ENCODE measurements at places on chromosomes 1 and 21. TPM values are rescaled to one million over a fixed set of nuclear protein-coding genes. Genes with fewer than 3 reads are reported as not detected.

The NTMT2 gene
- total RNA-seq = not detected

The CACYBP gene
- total RNA-seq = 247 TPM

The VWA1 gene
- total RNA-seq = 25.1 TPM

The DUSP10 gene
- total RNA-seq = 2.1 TPM

The SUSD4 gene
- total RNA-seq = not detected

The PGLYRP3 gene
- total RNA-seq = not detected

The EXTL1 gene
- total RNA-seq = 0.28 TPM

DNA sequence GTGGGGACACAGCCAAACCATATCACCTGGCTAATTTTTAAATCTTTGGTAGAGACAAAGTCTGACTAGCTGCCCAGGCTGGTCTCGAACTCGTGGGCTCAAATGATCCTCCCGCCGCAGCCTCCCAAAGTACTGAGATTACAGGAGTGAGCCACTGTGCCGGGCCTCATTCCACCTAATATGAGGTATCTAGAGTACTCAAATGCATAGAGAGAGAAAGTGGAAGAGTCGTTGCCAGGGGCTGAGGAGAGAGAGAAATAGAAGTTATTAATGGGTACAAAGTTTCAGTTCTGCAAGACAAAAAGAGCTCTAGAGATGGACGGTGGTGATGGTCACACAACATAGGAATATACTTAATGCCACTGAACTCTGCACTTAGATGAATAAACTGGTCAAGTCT lies 119.6 kb downstream of the TOMM20 start:
- no peak for DNase-seq

DNA sequence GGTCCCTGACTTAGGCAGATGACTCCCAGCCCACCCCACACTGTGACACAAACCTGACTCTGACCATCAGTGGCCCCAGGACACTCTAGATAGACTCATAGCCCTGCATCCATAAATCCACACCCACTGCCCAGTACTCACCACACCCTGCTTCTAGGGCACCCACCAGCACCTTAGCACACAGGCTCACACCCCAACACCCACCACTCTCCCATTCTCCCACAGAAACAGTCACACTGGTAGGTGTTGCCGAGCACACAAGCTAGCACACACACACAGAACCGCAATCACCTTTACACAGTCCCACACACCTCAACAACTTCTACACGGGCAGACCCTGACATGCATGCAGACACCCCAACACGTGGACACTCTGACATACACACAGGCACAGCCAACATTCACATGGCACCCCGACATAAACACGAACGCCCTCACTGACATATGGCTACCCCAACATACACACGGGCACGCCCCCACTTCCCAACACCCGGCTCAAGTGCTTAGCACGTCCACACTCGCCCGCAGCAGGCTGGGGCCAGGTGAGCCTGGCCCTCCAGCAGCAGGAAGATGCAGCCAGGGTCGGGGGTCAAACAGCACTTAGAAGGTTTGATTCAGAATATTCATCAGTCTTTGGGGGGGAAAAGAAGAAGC lies 105.5 kb upstream of the TARDBP start:
- no peak for DNase-seq

GRCh38 chr1:4733446-4734177 lies 79.2 kb downstream of the AJAP1 start:
- no peak for DNase-seq

- DNase-seq = no peak
These were observed 30.2 kb upstream of the PHGDH start for GRCh38 chr1:119681560-119681959.

GRCh38 chr1:175514387-175514953 lies 228.9 kb downstream of the TNR start:
- no peak for DNase-seq

DNA sequence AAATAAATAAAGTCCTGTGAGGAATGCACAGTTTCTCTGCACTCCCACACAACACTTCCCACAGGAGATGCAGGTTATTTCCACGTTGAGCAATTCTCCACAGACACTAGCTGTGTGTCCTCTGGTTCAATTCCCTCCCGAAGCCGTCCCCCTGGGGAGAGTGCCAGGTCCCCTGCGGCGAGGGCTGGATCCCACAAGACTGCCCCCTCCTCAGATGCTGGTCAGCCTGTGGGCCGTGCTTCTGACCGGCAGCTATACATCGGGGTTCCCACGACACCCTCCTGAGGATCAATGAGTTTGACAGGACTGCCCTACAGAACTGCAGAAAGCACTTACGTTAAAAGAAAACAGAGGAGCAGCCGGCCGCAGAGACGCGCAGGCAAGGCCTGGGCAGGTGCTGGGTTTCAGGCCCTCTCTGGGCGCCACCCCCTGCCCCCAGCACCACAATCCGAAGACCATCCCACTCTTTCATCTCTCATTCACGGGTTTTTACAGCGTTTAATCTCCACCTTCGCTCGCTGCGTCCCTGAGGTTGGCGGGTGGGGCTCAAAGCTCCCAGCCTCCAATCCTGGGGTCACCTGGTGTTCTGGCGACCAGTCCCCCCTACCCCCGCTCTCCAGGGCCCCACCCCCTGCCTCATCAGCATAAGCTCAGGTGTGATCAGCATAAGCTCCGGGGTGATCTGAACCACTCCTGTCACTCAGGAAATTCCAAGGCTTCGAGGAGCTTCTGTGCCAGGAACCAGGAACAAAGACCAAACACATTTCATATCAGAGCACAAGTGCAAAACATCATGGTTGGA lies 9.3 kb downstream of the SLC35E2B start:
- DNase-seq = no peak

GRCh38 chr1:203797948-203798655 lies 2.7 kb downstream of the ZBED6 start:
- peak; percentile 9 for DNase-seq

- DNase-seq = no peak
These were observed 10.6 kb upstream of the RRP15 start for GRCh38 chr1:218274511-218274910.

GRCh38 chr1:18241891-18242290 lies 134.3 kb downstream of the IGSF21 start:
- DNase-seq = no peak

DNA sequence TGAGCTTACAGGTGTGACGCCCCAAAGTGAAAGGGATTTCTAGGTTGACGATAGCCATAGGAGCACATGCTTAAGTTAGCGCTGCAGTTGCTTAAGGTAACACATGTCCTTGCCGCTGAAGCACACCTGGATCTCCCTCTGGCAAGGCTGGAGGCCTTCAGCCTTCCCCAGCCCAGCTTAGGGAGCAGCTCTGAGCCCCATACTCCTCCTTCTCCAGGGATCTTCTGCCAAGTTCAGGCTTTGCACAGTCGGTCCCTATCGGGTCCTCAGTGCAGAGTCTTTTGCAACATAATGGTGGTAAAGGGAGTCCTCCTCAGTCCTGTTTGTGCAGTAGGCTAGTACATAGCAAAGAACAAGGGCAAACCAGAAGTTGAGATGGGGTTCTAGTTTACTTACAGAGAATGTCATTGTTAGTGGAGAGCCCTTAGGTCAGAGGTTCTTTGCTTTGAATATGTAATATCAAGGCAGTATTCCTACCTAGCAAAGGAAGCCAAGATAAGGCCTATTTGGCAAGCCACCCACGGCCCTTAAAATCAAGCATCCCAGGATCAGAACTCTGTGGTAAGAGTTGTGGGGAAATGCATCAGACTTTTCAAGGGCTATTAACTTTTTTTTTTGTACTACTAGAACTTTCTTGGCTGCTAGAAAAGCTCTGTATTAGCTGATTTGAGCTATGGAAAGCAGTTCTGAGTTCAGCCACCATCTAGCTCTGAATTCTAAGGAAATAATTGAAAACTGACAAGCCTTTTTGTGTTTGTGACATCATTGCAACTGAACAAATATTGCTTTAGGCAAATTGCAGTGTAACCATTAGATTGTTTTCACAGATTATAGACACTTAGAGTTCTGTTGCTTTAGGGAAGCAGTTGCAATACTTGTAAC lies 1.4 kb downstream of the EVA1C start:
- no peak for DNase-seq

DNA sequence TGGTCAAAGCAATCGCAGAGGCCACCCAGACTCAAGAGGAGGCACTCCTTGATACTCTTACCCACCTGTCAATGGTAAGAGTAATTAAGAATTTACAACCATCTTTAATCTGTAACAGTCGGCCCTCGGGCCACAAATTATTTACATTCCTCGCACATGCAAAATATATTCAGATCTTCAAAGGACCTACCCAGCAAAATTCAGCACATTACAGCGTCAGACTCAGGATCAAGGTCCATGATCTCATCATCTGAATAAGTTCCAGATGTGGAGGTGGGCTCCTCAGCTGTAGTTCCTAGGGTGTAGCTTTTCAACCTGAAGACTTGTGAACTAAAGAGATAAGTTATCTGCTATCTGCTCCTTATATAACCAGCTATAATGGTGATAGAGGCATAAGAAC lies 17.1 kb upstream of the RNF11 start:
- DNase-seq = no peak

GRCh38 chr1:60402816-60403215 lies 329.2 kb upstream of the C1orf87 start:
- DNase-seq = no peak

DNA sequence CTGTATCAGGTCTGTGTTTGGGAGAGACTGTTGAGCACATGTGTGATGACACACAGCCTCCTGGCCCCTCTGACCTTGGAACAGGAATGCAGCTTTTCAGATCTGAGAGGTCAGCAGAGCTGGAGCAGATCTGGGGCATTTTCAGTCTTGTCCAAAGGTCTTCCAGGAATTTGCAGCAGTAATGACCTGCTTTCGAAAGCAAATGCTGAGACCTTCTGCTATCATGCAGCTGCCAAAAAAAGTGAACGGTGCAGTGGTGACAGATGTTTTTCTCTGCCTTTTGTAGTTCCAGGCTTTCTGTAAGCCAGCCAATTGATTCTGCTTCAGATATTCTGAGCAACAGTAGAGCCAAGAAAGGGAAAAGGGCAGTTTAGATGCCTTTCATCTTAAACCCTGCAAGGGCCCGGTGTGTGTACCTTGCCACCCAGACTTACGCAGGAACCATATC lies 137.8 kb upstream of the COA6 start:
- peak; percentile 48 for DNase-seq

DNA sequence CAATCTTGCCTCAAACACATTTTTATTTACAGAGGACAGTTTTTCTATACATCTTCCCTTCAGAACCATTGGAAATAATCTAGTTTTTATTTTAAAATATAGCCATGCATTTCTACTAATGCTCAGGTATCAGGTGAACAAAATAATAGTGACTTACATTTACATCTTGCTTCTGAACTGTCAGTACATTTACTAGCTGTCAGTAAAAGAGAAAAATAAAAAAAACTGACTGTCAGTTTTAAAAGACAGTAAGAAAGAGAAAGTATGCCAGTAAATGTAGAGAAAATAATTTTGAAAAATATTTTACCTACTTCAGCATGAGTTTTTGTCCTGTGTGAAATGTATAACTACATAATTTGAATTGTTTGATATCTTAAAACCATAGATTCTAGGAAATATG lies 33.5 kb downstream of the USH2A start:
- DNase-seq = no peak

DNA sequence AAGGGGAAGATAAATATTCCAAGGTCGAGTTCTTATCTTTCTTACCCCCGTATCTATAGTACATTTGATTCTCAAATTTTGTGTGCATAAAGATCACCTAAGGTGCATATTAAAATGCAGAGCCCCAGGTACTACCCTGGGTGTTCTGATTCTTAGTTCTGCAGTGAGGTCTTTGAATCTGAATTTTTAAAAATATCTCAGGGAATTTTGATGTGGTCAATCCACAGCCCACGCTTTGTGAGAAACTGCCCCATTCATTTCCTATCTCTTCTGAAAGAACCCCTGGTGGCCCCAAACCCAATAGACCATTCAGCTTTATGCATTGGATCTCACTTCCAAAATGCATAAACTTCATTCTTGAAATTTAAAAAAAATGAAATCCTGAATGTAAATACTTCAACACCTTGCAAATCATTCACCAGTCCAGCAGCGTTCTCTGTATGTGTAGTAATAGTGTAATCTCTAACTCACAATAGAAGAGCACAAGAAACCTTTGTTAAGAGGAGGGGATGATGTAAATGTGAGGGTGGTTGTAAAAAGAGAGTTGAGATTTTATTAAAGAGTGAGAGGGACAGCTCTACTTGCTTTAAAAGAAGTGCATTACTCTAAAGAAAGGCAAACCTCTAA lies 108.8 kb upstream of the ZP4 start:
- no peak for DNase-seq

GRCh38 chr21:32521736-32522355 lies 63.5 kb downstream of the TCP10L start:
- DNase-seq = no peak

GRCh38 chr1:223700942-223701637 lies 11.2 kb upstream of the CAPN2 start:
- peak; percentile 32 for DNase-seq
